ENCODE measurements at places on chromosomes 3 and 15.

DNA sequence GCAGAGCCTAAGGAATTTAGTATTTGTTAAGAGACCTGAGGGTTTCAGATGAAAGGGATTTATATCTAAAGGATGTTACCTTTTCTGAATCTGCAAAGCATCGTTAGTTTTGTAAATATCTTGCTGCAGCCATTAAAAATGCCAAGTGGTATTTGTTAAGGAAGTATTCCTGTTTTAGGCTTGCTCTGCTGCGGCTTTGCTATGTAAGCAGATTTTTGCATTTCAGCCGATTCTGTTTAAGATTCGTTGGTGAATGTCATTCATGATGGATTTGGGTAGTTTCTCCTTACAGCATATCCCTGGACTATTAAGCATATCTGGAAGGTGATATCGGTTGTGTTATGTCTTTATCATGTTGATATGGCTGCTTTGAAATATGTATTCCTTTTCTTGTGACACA lies 1.0 kb downstream of the USP8 start:
- DNase-seq: no peak

DNA sequence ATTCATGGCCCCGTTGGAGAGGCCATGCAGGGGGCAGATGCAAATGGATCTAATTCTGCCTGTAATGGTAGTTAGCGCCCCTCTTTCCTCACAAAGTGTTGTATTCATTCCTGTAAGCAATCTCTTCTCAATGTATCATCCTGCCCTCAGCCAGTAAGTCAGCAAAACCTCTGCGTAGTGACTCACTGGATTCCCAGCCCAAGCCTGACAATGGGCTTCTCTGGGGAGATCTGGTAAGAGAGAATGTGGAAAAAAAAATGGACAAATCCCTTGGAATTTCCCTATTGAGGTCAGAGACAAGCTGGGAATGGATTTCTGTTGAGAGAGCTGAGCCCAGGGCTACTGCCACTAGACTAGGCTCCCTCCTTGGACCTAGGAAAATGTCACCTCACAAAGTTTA lies 25.4 kb downstream of the ADPGK start:
- no peak for DNase-seq

DNA sequence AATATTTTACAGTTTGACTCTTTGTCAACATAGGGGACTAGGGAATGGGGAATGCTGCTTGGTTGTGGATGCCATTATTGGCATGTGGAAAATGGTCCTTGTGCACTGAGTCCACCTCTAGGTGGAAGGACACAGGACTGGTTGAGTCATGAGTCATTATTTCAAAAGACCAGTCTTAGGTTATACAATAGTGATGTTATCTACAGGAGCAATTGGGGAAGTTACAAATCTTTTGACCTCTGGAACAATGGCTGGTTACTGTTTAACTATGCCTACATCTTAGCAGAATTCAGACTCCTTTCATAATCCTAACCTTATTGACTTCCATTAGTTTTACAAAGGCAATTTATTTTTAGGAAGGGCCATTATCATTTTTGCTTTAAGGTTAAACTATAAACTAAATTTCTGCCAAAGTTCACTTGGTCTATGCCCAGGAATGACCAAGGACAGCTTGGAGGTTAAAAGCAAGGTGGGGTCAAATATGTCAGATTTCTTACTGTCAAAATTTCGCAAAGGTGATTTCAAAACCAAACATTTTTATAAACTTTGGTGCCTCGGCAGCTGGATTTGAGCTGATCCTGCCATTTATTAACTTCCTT lies 11.8 kb upstream of the CCR8 start:
- DNase-seq: no peak

DNA sequence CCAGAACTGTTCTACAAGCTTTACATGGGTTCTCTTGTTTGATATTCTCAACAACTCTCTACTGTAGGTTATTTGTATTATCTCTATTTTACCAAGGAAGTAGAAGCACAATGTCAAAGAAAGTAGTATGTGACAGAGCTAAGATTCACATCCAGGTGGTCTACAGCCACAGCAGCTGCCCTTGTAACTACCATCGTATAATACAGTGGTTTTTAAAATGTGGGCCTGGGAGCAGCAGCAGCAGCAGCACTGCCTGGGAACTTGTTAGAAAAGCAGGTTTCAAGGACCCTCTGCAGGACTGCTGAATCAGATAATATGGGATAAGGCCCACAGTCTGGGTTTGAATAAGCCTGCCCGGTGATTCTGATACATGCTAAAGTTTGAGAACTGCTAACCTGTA lies 357.1 kb upstream of the SATB1 start:
- no peak for DNase-seq

- no peak for DNase-seq
Measured at GRCh38 chr3:145869958-145870357, 291.0 kb downstream of the PLOD2 start.

DNA sequence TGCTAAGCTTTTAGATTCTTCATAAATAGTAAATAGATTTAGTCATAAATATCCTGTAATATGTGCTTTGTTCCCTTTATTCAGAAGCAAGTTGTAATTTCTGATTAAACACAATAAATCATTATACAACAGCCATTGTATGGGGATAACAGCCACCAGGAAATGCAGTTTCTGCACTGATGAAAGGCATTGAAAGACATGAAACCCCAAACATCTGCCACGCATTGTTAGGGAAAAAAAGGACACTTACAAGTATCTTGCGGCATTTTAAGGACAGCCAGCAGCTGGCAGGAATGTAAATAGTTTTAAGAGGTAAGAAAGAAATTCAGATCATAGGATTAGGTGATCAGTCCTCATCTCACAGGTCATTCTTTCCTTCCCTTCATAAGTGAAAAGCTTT lies 801.1 kb upstream of the LMCD1 start:
- no peak for DNase-seq

GRCh38 chr15:98221144-98221543 lies 260.6 kb downstream of the ARRDC4 start:
- no peak for DNase-seq

- DNase-seq: no peak
Measured at GRCh38 chr3:66107855-66108254, 69.1 kb upstream of the MAGI1 start.

GRCh38 chr3:195698647-195699387 lies 22.0 kb upstream of the MUC20 start:
- no peak for DNase-seq

GRCh38 chr3:52225452-52226228 lies at the start of gene TLR9:
Gene TLR9, minus strand, starts transcription at chr3:52225645. Its CDS starts 116 bp downstream, at chr3:52225529.
- DNase-seq: no peak

DNA sequence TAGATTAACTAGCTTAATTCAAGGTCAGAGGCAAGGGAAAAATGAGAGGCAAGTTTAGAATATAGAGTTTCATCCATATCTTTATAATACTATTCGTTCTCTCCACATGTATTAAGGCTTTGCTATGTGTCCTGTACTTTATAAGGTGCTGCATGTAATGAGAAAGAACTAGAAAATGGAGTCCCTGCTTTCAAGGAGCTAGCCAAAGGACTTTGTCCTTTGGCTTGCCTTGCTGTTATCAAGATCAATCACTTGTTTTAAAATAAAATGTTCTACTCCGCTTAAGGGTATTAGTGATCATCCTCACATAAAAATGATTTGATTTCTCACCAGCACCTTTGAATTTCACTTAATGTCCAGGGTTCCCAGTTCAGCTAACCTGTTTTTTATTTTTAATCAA lies 470.9 kb downstream of the WDR72 start:
- no peak for DNase-seq

- no peak for DNase-seq
Measured at GRCh38 chr15:100694381-100695021, 92.1 kb downstream of the ASB7 start.

GRCh38 chr15:57611938-57612337 lies 20.2 kb downstream of the MYZAP start:
- no peak for DNase-seq

GRCh38 chr3:111910806-111911205 lies 51.7 kb downstream of the PHLDB2 start:
- DNase-seq: no peak

DNA sequence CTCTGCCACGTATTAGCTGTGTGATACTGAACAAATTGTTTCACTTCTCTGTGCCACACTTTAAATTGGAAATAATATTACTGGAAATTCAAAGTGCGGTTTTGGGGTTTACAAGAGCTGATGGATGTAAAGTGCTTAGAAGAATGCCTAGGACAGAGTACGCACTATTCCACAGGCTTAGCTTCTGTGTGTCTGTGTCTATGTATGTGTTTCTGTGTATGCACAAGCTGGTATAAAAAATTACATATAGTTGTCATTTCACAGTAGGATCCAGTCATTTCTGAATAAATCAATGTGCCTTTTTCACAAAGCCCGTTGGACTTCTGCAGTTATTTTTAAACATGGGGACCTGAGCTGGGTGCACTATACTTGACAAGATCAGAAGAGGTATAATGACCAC lies 370.4 kb downstream of the TUSC7 start:
- DNase-seq: no peak

GRCh38 chr3:50179710-50180109 lies 11.7 kb upstream of the GNAT1 start:
- DNase-seq: no peak

GRCh38 chr3:50924638-50925037 lies 249.9 kb downstream of the DOCK3 start:
- DNase-seq: no peak

GRCh38 chr3:123380261-123380660 lies 68.6 kb downstream of the ADCY5 start:
- no peak for DNase-seq

- no peak for DNase-seq
Measured at GRCh38 chr3:16670191-16670590, 65.0 kb upstream of the DAZL start.

GRCh38 chr15:24696201-24696600 lies 20.6 kb downstream of the NPAP1 start:
- DNase-seq: no peak

DNA sequence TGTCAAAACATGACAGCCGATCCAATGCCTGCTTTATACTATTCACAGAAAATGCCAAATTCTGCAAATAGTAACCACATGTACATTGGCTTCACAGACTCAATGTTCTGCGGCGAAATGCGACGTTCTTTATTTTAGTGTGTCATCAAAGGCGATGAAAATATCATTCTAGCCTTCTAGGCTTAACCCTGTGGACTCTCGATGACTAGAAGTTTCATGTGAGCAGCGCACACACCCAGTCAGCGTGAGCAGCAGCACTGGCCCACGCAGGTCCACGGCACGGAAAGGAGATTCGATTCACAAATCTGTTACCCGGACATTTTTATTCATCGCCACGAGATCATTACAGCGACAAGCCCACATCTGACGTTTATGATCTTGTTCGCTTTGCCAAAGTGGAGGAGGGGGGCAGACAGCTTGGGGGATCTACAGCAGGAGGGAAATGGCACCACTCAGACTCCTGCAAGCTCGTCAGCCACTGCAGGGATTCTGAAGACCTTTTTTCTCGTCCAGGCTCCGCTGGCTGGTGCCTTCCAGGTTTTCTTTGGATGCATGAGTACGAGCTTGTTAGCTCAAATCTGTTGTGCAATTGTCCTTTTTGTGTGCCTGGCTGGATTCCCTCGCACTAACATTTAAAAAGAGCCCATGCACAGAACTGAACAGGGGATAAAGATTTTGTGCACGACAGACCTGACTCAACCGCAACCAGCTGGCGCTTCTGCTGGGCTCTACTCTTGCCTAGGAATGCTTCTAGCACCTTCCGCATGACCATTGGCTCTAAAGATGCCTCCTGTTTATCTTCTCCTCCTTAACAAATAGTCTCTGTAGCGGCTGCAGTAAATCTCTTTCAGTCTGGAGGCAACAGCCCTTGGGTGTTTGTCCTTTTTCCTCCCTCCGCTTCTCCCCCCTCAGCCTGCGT lies 938.4 kb downstream of the MCTP2 start:
- DNase-seq: no peak

GRCh38 chr3:98048586-98048985 lies 13.5 kb upstream of the GABRR3 start:
- no peak for DNase-seq

DNA sequence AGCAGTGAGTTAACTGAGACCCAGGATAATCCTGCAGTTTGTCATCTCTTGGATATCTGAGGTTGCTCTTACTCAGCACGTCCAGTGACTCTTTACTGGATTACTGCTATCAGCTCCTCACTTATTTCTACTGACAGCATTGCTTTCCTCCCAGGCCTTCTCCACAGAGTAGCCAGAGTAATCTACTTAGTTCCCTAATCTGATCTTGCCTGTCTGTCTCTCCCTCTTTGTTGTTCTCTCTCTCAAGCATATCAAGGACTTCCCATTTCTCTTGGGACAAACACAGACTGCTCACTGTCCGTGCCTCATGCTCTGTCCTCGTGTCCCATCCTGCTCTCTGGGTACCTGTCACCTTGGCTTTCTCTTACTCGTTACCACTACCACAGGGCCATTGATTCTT lies 376.2 kb downstream of the FEZF2 start:
- DNase-seq: no peak

DNA sequence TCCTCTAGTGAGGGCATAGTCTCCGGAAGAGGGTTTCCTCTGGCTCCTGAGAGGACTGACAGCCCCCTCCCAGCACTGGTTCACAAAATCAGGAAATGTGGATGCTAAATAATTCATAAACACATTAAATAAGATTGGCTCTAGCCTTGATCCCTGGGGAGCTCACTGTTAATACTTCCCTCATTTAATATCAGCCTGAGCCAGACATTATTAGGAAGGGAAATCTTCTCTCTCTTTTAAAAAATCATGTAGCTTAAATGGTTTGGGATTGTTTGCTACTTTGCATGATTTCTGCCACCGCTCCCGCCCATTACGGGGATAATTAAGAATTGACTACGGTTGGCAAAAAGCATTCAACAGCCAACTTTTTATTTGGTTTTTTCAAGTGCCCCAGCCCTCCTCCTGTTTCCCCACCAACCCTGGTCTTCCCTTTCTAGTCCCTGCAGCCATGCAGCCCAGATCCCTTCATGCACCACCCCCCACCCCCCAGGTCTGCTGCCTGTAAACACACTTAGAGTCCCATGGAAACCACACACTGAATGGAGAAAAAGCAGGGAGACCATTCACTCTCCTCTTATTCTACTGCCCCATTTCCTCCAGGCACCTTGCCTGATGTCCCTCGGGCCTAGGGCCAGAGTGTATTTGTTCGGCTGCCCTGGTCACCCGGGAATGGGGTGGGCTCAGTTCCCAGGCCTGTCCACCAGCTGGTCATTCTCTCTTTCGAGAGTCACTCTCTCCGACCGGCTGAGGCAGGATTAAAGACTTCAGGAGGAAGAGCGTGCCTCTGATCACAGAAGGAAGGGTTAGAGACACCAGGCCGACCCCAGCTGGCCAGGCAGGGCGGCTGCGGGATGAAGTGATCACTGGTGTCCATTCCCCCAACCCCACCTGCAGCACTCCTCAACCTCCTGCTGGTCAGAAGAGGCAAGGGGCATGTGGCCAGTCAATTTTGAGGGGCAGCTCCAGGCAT lies 45.1 kb downstream of the SEMA5B start:
- no peak for DNase-seq

GRCh38 chr3:89375451-89375850 lies 268.0 kb downstream of the EPHA3 start:
- no peak for DNase-seq

DNA sequence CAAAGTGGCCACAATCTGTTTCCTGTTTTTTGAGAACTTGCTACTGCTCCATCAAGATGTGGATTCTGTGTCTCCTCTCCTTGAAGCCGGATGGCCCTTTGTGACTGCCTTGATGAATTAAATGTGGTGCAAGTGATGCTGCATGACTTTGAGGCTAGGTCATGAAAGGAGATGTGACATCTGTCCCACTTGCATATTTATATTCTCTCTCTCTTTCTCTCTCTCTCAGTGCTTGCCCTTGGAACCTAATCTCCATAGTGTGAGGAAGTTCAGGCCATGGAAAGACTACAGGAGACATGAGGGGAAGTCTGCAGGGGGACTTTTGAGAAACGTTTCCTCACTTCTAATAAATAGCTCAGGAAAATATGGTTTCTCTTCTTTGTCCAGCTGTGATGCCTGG lies 50.0 kb upstream of the ADPGK start:
- no peak for DNase-seq

GRCh38 chr3:11247362-11247761 lies 24.8 kb upstream of the ATG7 start:
- DNase-seq: no peak
